ENCODE measurements at places on chromosomes 16 and 17.

- DNase-seq: no peak
Measured at GRCh38 chr16:87628940-87629339, 26.6 kb downstream of the JPH3 start.

DNA sequence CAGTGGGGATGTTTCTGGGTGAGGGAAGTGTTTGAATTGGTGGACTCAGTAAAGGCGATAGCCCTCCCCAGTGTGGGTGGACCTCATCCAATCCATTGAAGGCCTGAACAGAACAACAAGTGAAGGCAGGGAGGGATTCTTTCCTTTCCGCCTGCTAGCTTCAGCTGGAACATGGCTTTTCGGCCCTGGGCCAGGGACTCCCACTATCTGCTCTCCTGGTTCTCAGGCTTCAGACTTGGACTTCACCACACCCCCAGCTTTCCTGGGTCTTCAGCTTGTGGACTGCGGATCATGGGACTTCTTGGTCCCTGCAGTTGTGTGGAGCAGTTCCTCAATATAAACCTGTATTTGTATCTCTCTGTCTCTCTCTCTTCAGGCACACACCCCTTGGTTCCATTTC lies 77.9 kb downstream of the SNX29 start:
- no peak for DNase-seq

GRCh38 chr16:46583036-46583435 lies 38.1 kb downstream of the SHCBP1 start:
- no peak for DNase-seq

- no peak for DNase-seq
Measured at GRCh38 chr17:76561332-76561731, 21.5 kb downstream of the PRCD start.

DNA sequence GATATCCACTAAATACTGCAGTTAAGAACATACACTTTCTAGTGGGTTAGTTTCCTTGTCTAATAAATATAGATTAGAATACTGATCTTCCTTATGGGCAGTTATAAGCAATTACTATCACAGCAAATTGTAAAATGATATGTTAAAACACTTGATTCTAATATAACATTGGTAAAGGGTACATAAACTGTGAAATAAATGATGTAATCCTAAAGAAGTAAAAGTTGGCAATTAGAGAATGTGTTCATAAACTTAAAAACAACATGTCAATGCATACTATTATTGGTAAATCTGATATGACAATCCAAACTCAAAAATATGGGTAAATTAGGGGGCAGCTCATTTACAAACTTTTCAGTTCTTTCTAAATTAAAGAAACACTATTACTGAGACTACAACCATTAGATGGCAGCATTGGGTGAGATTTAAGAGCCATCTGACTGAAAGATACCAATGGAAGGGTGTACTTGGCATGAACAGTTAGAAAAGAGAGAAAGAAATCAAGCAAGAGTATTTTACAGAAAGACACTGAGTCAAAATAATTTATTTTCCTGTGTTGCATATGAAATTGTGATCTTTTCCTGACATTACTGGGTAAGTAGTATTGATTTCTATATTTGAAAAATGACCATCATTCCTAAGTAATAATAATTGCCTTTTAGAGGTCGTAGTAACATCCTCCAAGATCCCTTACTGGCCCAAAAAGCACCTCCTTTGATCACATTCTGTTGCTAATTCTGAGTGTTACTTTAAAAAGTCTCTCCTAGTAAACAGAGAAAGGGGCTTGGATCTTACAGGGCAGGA lies 119.6 kb downstream of the SPAG9 start:
- DNase-seq: peak; percentile 59

DNA sequence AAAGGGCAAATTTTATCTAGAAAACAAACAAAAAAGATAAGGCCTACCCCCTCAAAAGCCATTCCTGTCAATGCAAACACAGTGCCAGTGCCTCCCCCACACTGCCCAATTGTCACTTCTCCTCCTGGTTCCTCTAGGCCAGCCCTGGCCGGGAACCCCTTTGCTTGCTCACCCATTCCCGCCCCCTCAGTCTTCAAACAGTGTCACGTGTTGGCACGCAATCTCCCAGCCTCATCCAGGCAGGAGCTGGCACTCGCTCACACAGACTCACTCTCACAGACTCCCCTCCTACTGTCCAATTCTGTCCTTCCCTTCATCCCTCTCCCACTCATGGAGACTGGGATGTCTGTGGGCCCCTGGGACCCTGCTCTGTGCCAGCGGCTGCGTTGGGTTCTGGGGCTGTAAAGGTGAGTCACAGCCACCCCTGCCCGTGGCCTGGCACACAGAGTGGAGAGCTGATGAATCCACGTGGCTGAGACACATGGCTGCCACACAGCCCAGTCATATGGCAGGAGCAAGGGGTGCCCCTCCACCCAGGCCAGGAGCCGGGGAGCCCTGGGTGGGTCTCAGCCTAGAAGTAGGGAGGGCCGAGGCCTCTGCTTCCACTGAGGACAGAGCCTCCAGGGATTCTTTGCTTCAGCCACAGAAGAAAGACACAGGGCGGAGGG lies 54.8 kb downstream of the VAC14 start:
- DNase-seq: no peak

DNA sequence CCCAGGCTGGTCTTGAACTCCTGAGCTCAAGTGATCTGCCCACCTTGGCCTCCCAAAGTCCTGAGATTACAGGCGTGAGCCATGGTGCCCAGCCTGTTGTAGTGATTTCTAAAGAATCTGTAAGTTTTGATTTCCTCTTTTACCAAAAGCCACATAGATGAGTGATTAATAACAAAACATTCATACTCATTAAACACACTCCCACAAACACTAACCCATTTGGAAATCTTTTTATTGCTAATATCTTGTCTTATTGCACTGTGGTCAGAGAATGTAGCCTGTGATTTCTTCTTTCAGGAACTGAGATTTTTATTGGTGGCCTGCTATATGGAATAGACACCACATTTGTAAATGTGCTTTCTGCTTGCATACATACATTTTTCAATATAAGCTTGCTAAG lies 31.6 kb downstream of the MYH10 start:
- no peak for DNase-seq

- no peak for DNase-seq
Measured at GRCh38 chr16:24820522-24820921, 25.2 kb upstream of the SLC5A11 start.

DNA sequence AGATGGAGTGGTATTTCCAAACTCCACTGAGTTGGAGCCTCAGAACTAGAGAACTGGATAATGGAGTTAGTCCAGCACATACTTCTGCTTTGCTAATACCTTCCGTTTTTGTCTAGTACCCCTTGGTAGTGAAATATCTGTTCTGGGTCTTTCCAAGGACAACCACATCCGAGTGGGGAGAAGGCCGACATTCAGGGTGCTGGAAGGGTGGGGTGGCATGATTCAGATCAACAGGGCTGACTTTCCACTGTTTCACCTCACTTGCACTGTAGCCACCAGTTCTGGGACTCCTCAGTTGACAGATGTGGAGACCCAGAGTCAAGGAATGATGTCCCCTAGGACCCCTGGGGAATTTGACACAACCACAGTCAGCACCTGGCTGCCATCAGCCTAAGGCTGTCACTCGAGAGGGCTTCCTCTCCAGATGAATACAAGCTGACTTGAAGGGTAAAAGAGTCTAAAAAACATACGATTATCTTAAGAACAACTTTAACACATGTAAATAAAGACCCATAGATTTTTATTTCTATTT lies 84.8 kb upstream of the HNF1B start:
- no peak for DNase-seq

GRCh38 chr16:56643833-56644232 lies 5.4 kb downstream of the MT1A start:
- DNase-seq: no peak

DNA sequence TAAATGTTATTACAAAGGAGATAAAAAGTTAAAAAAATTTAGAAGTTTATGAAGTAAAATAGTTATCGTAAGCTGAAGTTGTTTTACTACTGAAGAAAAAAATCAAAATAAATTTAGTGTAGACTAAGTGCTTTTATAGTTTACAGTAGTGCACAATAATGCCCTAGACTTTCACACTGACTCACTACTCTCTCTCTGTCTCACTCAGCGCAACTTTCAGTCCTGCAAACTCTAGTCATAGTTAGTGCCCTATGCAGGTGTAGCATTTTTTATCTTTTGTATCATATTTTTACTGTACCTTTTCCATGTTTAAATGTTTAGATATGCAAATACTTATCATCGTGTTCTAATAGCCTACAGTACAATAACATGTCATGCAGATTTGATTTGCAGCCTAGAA lies 17.7 kb upstream of the TOM1L1 start:
- DNase-seq: no peak

DNA sequence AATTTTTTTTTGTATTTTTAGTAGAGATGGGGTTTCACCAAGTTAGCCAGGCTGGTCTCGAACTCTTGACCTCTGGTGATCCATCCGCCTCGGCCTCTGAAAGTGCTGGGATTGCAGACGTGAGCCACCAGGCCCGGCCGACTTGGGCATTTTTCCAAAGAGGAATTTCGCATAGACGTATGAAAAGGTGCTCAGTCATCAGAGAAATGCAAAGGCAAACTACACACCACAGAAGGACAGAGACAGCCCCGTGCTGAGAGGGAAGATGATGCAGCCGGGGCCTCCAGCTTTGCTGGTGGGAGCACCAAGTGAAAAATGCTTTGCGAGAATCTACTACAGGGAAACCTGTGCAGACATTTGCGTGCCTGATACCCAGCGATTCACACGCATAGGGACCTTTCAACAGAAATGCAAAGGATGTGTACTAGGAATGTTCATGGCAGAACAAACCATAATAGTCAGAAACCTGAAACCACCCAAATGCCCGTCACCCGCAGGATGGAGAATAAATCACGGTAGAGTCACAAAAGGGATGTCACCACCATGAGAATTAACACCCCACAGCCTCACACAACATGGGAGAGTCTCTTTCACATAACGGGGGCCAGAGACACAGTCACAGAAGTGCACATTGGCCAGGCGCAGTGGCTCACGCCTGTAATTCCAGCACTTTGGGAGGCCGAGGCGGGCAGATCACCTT lies 5.2 kb downstream of the RAB40B start:
- no peak for DNase-seq

DNA sequence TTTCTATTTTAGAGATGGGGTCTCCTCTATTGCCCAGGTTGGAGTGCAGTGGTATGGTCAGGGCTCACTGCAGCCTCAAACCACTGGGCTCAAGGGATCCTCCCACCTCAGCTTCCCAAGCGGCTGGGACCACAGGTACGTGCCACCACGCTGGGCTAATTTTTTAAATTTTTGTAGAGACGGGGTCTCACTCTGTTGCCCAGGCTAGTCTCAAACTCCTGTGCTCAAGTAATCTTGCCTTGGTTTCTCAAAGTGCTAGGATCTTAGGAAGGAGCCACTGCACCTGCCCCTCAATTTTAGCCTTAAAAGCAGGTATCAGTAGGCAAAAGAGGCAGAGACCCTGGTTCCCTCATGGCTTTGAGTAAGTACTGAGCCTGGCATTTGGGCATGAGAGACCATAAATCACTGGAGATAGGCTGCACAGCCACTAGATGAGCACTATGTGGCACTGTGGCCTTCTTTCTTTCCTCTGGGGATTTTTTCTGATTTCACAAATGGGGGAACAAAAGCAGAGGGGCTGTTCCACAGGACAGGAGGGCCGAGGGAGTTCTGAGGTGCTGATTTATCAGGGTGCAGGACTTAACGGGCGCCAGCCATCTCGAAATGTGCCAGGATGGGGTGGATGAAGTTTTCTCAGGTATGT lies 82.2 kb downstream of the PLXDC1 start:
- peak; percentile 40 for DNase-seq

DNA sequence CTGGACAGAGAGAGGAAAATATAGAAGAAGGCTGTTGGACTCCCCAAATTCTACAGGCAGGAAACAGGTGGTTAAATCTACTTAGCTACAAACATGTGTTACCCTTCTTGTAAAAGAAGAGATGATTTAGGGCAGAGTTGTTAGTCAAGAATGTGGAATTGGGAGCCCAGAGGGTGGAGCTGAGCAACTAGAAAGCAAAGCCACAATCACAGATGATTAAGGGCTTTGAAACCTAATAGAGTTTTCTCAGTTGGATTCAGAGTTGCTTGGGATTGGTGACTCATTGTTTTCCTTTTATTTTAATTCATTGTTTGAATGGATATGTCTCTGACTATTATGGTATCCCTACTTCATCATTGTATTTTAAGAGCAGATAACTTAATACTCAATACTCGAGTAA lies 6.2 kb downstream of the ACSM5 start:
- no peak for DNase-seq

DNA sequence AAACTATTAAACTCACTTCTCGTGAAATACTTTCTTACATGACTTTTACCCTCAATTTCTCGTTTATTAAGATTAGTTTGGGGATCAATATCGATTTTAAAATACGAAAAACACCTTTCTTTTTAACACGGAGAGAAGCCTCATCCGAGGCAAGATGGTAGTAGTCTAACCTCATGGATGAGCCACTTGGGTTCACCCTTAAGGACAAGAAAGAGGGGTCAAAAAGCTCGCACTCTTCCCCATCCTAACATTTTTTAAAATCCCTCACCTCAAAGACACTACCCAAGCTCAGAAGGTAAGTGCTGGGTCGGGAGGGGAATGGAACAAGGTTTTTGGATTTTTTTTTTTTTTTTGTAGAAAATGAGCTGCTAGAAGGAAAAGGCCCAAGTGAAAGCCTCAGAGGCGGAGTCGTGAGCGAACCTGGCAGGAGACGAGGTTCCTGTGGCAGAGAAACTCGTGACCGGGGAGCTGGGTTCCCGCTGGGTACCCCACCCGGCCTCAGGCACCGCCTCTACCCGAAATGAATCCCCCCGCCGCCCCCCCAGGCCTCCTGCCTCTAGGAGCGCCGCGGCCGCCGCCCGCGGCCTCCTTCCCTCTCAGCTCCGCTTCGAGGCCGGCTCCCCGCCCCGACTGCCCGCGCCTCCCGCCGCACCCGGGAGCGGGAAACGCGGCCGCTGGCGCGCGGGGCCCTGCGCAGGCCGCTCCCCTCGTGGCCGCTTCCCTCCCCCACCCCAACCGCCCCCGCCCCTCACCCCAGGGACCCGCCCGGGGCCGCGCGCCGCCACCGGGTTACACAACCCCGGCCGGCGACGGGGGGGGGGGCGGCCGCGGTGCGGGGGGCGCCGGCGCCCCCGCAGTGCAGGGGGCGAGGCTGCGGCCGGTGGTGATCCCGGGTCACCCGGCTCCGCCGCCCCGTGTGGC lies 1.6 kb downstream of the NUFIP2 start:
- DNase-seq: peak; percentile 34

GRCh38 chr16:11604783-11605563 lies 18.3 kb upstream of the LITAF start:
- no peak for DNase-seq

- DNase-seq: peak; percentile 85
Measured at GRCh38 chr17:16428098-16428882, 12.9 kb downstream of the TRPV2 start.

DNA sequence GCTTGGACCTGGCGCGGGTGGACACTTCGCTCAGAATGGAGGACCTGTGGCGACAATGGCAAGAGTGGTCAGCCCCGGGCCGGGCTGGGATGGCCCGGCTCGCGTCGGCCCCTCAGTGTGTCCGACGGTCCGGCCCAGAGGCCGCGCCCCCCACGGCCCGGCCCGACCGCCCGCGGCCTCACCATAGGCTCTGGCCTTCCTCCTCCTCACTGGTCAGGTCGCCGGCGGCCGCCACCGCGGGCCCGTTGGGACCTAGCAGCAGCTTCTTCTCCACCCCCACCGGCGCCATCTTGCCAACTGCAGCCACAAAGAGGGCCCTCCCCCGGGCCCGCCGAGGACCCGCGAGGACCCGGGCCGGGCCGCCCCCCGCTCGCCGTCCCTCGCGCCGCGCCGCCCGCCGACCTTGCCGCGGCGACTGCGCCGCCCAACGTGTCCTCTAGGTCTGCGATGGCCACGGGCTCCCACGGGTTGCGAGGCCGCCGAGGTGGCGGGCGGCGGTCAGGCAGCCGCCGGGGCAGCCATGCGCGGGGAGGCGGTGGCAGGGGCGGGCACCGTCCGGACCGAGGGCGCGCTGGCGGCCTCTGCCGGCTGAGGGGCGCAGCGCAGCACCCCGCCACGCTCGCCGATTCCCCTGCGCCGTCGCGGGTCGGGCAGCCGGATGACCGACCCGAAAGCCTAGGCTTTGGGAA lies at the start of gene DYNC1LI2:
DYNC1LI2 (minus strand) TSS at position 307 of the 689 bp plus-strand sequence; CDS start at position 289, 18 bp downstream.
- DNase-seq: peak; percentile 72

Data from SK-N-DZ (cell line).